ENCODE measurements at places on chromosomes 16 and 17.

- DNase-seq: no peak
Measured at GRCh38 chr17:71330099-71330375, 790.8 kb upstream of the SOX9 start.

GRCh38 chr16:67259705-67260104, 10.9 kb downstream of the SLC9A5 start:
- no peak for DNase-seq

DNA sequence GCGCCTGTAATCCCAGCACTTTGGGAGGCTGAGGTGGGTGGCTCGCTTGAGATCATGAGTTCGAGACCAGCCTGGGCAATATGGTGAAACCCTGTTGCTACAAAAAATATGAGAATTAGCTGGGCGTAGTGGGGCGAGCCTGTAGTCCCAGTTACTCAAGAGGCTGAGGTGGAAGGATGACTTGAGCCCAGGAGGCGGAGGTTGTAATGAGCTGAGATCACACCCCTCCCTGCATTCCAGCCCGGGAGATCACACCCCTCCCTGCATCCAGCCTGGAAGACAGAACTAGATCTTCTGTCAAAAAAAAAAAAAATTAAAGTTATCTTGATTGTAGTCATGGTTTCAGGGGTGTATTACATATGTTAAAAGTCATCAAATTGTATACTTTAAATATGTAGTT, 26.8 kb upstream of the GLG1 start:
- DNase-seq: no peak

DNA sequence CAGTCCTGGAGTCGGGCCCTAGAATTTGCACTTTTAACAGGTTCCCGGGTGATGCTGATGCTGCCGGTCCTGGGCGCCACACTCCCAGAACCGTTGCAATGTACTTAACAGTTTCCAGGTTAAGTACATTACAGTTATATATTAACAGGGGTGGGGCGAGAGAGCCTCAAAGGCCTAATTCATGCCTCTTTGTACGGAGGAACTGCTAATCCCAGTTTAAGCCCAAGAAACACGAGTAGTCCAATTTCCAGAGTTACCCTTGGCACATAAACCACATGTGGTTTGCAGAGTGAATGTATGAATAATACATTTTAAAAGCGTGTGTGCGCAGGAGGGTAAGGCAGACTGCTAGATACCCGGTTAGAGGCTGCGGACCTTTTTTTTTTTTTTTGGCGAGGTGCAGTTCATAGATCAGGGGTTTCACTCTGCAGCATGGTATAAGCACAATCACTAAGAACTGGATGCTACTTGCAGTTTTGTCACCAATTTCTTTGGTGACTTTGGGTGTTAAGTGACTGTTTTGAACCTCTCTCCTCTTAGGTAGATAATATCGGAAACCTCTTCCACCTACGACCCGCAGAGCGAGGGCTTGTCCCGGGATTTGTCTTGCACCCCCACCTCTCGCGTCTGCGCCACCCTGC, 713 bp downstream of the COX11 start:
- DNase-seq: peak; percentile 36

- no peak for DNase-seq
Measured at GRCh38 chr17:58996968-58997367, 109.7 kb downstream of the TRIM37 start.

DNA sequence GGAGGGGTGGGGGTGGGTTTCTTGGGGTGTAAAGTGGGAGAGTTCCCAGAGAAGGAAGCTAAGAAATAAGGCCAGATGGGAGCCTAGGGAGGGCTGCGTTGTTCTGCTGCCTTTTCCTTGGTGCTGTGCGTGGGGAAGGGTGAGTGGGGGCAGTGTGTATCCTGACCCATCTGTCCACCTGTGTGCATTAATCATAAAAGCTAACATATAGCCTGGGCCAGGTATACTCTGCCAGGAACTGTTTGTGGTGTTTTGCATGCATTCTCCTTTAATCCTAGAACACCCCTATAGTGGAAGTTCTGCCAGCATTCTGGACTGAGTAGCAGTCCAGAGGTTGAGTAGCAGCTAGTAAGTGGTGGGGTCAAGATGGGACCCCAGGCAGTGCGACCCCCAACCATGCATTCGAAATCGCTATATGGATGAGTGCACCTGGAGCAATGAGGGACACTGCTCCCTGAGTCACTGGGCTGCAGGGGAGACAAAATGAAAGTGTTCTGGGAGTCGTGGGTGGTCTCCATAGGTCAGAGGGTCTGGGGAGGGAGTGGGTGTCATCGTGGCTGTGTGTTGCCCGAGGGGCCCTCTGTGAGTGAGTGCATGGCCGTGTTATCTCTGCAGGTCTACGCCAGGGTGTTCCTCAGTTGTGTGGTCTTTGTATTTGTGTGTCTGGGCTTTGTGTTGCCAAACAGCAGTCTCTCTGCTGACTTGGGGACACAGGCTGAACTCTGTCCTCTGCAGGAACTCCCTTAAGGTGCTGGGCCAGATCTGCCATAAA, 1.3 kb downstream of the ERBB2 start:
- DNase-seq: no peak

GRCh38 chr16:14148016-14148415, 76.9 kb downstream of the MRTFB start:
- no peak for DNase-seq

GRCh38 chr17:43573579-43574321, 27.6 kb upstream of the ETV4 start:
- no peak for DNase-seq

GRCh38 chr16:84749072-84749471, 49.3 kb downstream of the USP10 start:
- DNase-seq: no peak

DNA sequence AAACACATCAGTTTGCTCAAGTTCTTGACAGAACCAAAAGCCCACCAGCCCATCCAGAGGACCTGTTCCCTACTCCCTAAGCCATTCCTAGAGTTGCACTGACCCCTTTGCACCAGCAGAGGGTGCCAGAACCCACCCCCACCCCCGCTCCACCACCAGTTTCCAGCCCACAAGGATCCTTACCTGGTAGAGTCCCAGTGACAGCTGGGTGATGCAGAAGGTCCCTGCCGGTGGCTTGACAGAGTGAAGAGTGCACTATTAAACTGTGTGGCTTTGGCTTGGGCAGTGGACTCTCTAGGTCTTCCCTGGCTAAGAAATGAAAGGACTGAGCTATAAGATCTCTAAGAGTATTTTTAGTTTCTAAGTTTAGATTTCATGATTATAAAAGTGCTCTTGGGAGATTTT, 73.3 kb upstream of the MTMR4 start:
- DNase-seq: peak; percentile 83

GRCh38 chr17:52420555-52421078, 262.1 kb upstream of the CA10 start:
- DNase-seq: no peak

DNA sequence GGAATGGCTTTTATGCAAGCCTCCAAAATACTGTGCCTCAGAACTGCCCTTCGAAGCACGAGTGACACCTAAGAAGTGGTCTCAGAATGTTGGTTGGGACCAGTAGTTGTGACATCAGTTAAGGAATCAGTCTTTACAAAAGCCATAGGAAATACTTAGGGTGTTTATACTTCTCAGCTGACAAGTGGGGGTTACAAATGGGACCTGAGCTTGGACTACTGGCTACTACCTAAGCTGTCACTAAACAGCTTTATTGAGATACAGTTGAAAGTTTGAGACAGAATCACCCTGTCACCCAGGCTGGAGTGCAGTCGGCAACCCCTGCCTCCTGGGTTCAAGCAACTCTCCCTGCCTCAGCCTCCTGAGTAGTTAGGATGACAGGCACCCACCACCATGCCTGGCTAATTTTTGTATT, 5.0 kb downstream of the RPL19 start:
- DNase-seq: no peak

DNA sequence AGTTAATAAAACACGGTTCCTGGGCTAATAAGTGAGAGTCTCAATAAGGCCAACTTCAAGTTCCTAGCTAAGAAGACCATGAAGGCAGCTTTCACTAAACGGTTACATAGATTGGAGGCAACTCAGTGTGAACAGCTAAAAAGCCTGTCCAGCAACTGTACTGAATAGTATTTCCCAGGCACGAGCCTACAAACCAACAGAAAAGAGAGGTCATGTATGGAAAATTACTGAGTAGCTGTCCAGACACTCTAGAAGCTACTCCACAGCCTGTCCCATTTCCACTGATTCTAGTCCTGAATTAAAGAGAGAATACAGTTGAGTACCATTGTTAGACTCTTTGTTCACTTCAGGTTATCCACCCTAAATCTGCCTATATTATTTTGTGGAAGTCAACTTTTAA, 36.5 kb upstream of the C17orf78 start:
- no peak for DNase-seq

DNA sequence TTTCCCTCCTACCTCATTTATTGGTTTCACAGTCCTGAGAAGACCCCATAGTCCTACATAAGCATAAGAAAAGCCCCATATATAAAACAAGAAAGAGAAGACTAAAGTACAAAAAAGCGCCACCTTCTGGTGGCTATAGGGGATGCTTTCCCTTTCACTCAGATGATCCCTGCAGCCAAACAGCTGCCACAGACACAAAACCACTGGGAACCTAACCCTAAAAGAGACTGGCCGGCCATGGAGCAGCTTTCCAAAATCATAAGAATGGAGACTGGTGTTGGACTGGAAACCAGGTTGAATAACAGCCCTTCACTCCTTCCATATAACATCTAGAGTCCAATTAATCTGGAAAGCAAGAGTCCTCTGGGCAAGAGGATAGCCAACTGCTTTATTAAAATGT, 11.4 kb downstream of the DYNC1LI2 start:
- DNase-seq: peak; percentile 66

DNA sequence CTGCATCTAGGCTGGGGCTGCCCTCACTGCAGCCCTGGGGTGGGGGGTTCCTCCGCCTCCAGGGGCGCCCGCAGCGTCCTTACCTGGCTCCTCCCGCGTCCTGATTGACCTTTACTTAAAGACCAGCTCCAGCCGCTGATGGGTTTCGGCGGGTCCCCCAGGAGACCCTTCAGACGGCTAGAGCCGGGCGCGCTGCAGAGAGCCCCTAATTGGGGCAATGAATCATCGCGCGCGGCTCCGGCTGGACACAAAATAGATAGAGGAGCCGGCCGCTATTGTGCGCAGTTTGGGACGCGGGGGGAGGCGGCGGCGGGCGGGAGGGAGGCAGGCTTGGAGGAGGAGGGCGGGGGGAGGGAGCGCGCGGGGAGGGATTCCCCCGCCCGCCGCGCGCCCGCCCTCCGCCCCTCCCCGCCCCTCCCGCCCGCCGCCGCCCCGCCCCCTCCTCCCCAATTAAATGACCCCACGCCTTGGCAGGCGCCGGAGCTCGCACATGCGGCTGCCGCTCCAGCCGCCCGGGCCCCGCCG, 56.5 kb upstream of the CIBAR2 start:
- DNase-seq: peak; percentile 80

DNA sequence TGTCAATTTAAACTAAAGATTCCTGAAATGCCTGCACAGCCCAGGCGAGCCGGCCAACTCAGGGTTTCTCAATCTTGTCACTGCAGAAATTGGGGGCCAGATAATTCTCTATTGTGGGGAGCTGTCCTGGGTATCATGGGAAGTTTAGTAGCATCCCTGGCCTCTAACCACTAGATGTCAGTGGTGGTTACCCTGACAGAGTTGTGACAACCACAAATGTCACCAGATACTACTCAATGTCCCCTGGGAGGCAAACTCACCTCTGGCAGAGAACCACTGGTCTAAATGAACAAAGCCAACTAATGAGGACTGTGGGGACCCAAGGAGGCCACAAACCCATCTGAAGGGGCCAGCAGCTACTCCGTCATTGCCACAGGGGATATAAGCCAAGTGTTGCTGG, 90.9 kb downstream of the MYH11 start:
- peak; percentile 58 for DNase-seq

- DNase-seq: no peak
Measured at GRCh38 chr16:21150375-21151001, at the start of gene DNAH3. DNAH3 (minus strand) TSS chr16:21150846; CDS start chr16:21150319, 527 bp downstream.

GRCh38 chr17:35537601-35538141, at the start of gene SLFN12L:
SLFN12L (minus strand) TSS chr17:35537678; CDS start chr17:35522364, 15,314 bp downstream.
- no peak for DNase-seq

GRCh38 chr17:28315846-28316705, 2.9 kb upstream of the TMEM97 start:
- no peak for DNase-seq

GRCh38 chr16:7278636-7279035, 54.0 kb upstream of the RBFOX1 start:
- DNase-seq: no peak

DNA sequence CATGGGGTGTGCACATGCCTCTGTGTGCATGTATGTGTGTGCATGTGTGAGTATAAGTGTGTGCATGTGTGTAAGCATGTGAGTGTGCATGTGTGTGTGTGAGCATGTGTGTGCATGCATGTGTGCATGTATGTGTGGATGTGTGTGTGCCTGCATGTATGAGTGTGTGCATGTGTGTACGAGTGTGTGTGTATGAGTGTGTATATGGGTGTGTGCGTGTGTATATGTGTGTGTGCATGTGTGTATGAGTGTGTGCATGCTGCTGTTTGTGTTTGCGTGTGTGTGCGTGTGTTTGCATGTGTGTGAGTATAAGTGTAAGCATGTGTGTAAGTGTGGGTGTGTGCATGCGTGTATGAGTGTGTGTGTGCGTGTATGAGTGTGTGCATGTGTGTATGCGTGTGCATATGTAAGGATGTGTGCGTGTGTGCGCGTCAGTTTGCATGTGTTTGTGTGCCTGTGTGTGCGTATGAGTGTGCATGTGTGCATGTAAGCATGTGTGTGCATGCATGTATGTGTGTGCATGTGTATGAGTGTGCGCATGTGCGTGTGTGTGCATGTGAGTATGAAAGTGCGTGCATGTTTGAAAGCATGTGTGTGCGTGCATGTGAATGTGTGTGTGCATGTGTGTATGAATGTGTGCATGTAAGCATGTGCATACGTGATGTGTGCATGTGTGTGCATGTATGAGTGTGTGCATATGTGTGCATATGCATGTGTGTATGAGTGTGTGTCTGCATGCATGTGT, 8.6 kb downstream of the TPSD1 start:
- no peak for DNase-seq

DNA sequence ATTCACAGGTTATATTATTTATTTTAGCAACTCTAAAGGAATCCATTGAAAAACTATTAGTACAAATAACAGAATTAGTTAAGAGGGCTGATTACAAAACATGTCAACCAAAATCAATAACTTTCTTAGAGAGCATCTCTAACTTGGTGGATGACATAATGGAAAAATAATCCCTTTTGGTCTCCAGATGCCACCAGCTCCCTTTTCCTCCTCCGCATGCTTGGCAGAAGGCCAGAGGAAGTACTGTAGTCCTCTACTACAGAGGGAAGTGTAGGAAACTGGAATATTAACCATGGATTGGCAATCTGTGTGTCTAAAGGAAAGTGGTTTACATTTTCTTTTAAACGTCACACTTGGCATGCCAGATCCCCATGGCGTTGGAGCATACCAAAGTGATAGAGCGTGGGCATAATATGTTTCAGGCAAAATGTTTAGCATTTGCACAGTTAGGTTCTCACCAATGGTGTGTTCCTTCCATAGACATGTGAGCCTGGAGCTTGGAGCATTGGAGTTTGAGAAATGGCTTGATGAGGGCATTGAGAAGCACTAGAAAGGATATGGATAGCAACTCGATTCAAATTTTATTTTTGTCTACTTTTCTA, 106.3 kb downstream of the PRKCB start:
- DNase-seq: no peak

DNA sequence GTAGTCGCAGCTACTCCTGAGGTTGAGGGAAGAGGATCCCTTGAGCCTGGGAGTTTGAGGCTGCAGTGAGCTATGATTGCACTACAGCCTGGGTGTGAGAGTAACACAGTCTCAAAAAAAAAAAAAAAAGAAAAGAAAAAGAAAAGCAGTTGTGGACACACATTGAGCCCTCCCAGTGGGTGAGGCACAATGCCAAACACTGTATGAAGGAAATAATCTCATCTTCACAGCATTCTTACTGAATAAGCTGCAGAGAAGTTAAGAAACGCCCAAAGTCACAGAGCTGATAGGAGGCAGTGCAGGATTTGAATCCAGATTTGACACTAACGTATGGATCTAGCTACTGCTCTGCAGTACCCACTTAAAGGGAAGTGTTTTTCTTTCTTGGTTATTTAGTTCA, 5.9 kb upstream of the LYZL6 start:
- no peak for DNase-seq

Data from HEK293T (cell line).